Eye (tissue), 1 donor: ENCODE measurements at places on chromosomes 13 and 19.

GRCh38 chr13:40583738-40584137 lies 82.7 kb downstream of the FOXO1 start:
- DNase-seq: no peak

GRCh38 chr13:21218351-21219035 lies 42.0 kb downstream of the MRPL57 start:
- no peak for DNase-seq

DNA sequence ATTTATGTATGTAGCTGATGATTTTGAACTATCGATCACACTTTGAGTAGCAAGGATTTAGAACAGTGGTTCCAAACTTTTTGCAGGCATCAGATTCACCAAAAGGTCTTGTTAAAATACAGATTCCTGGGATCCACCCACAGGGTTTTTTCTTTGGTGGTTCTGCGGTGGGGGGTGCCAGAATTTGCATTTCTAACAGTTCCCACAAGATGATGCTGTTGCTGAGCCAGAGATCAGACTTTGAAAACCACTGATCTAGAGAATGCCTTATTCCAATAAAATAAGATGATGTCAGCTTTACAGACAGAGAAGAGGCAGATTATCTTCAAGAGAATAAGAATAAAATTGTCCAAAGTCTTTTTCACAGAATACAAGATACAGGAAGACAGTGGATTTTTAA lies 80.9 kb upstream of the SHISA2 start:
- DNase-seq: peak; percentile 21

GRCh38 chr19:38319421-38320258 lies at the start of gene KCNK6:
Gene KCNK6, plus strand, starts transcription at chr19:38319845. Its CDS starts 106 bp downstream, at chr19:38319951.
- peak; percentile 70 for DNase-seq

- DNase-seq: no peak
Observed at GRCh38 chr13:59691501-59692066, 472.1 kb downstream of the DIAPH3 start.

DNA sequence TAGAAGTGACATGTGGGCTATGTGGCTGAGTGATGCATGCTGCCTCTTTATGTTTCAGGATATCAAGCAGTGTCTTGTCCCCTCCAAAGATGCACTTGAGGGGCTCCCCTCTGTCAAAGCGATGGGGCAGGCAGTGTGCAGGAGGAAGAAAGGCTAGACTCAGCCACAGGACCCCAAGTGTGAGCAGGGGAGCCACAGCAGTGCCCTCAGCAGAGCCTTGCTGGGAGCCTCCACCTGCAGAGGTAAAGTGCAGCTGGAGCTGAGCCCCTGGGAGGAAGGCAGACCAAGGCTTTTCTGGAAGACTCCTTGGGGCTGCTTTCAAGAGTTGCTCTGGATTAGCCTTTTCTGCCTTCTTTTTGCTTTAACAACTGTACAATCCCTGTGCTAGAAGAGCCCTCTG lies 247.3 kb downstream of the DLEU7 start:
- DNase-seq: no peak

DNA sequence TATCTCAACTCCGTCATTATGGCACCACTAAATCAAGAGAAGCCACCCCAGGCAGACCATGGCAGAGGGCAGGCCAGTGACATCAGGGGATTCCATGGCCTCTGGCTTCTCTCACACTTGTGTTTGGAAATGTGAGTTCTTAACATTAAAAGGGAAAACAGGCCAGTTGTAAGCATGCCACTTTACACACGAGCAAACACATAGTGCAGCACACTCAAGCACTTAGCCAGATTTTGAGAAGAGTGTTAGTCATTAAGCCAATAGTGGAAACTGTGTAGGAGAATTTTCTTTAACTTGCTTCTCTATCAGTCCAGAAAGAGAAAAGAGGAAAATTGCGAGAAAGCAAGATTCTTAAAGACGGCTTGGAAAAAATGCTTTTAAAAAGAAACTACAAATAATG lies 401.5 kb downstream of the TDRD3 start:
- DNase-seq: no peak

- peak; percentile 50 for DNase-seq
Observed at GRCh38 chr13:71772361-71772760, 94.6 kb downstream of the DACH1 start.

- peak; percentile 90 for DNase-seq
Observed at GRCh38 chr13:23506807-23507291, 63.4 kb upstream of the TNFRSF19 start.

- DNase-seq: peak; percentile 64
Observed at GRCh38 chr19:13015361-13016223, 20.3 kb downstream of the NFIX start.

- no peak for DNase-seq
Observed at GRCh38 chr13:33751151-33751550, 66.8 kb upstream of the RFC3 start.

DNA sequence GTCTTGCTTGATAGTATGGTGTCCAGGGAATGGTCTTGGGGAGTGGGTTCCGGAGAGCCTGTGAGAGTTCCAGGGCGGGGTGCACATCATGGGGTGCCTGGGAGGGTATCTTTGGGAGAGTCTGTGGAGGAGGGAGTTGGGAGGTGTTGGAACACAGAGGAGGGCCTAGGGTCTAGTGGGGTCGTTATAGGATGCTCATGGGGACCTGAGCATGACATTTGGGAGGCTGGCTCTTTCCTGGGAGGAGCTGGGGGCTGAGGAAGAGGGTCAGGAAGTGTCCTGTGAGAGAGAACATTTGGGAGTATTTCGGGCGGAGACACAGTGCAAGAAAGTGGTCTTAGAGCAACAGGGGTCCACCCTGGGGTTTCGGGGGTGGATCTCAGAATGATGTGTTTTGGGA lies 2.7 kb downstream of the ACTL9 start:
- no peak for DNase-seq

DNA sequence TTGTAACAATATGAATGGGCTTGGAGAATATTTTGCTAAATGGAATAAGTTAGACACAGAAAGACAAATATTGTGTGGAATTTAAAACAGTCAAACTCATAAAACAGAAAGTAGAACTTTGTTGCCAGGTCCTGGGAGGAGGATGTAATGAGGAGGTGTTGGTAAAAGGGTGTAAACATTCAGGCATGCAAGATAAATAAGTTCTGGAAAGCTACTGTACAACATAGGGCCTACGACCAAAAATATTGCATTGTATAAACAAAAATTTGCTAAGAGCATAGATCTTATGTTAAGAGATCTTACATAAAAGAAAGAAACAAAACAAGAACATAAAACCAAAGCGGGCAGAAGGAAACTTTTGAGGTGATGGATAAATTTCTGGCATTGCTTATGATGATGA lies 1907.8 kb upstream of the PCDH20 start:
- DNase-seq: no peak

DNA sequence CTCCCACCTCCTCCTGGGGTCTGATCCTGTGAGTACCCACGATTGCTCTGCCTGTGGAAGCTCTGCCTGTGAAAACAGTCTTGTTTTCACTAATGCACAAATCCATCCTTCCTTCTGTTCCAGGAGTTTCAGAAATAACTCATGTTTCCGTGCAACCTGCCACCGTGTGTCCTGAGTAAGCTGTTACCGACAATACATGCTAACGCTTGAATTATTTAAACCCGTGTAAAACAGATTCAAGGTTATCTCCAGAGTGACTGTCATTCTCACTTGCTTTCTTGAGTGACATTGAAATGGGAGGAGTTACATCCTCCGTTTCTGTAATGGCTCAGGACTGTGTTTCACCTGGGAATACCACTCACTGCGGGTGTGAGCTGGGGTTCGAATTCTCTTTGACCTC lies 24.9 kb downstream of the GPR12 start:
- DNase-seq: no peak

DNA sequence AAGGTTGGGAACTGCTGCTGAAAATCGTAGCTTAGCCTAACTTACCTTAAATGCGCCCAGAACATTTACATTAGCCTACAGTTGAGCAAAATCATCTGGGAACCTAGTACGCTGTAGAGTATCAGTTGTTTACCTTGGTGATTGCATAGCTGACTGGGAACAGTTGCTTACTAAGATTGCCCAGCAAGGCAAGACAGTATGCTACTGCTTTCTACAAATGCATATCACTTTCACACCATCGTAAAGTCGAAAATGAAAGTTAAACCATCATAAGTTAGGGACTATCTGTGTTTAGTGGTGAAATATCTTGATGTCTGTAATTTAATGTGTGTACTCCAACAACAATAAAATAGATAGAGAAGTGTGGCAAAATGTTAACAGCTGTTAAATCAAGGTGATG lies 1670.6 kb upstream of the PCDH20 start:
- no peak for DNase-seq

- DNase-seq: no peak
Observed at GRCh38 chr19:43936188-43936587, 1.1 kb upstream of the ZNF45 start.

DNA sequence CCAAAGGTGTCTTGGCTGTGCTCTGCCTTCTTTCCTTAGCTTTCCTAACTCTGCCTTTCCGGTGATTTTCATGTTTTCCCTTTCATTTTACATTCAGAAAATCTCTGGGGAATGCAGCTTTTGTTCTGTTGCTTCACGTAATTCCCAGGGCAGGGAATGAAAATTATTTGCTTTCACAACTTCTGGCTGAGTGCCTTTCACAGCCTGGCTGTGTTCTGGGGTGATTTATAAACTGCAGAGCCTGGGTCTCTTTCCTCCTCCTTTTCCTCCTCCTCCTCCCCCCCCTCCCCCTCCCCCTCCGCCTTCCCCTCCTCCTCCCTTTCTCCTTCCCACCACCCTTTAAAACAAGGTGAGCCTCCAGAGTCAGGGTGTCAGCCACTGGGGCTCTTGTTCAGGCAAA lies 84.3 kb downstream of the RNASEH2B start:
- peak; percentile 52 for DNase-seq

DNA sequence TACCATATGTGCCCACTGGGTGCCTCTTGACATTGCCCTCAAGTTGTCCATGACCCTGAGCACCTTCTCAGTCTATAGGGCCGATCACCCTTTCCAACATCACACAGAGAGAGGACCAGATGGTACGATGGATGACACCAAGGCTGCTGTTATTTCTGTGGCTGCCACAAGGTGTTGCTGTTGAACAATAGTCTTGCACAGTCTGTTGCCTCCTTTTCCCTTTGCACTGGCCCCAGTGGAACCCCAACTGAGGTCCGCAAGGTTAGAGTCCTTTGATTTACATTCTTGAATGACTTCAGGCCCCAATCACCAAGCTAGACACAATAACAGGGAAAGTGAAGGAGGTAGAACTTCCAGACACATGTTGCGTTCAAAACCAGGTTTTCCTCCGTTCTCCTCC lies 52.0 kb downstream of the TINCR start:
- DNase-seq: no peak

DNA sequence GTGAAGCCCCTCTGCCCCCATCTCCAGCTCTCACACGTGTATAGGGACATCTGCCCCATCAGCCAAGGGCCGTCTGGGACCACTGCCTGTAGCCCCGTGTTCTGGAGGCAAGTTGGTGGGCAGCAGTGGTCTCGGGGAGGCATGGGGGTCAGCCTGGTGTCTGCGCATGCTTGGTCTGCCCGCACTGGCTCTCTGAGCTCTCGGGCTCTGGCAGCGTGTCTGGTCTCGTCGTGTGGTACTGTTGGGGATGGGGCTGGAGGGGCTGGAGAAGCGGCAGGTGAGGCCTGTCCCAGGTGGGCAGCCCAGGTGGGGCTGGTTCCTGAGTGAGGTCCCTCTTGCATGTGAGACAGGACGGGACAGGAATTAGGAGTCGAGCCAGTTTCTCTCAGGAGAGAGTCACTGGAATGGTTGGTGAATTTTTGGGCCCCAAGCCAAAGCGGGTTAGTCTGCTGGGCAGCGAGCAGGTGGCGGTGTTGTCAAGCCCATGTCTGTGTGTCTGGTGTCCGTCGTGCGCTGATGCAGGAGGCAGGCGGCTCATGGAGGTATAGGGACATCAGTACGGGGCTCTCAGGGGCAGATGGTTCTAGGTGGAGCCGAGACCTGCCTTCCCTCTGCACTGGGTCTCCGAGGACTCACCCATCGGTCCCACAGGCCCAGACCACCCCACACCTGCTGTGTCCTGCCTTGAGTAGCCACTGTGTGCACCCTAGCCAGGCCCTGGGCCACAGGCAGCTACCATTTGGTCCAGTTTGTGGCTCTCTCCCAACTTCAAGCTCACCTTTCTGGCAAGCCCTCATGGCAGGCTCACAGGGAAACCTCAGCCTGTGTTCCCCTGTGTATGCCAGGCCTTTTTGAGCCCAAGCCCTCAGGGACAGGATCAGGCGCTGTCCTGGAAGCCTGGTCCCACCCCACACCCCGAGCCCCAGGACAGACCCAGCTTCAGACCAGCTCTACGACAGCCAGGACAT lies 18.2 kb downstream of the COMP start:
- DNase-seq: no peak

DNA sequence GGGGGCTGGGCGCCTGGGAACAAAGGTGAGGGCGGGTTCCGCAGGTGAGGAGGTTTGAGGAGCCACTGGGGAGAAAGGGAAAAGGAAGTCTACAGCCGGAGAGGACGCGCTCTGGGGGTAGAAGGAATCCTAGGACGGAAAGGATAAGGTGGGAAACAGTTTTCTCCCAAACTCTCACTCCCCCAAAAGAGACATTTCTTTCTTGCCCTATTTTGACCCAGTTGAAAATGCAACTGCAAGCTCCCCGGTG lies 651 bp upstream of the POLR1D start:
- no peak for DNase-seq

DNA sequence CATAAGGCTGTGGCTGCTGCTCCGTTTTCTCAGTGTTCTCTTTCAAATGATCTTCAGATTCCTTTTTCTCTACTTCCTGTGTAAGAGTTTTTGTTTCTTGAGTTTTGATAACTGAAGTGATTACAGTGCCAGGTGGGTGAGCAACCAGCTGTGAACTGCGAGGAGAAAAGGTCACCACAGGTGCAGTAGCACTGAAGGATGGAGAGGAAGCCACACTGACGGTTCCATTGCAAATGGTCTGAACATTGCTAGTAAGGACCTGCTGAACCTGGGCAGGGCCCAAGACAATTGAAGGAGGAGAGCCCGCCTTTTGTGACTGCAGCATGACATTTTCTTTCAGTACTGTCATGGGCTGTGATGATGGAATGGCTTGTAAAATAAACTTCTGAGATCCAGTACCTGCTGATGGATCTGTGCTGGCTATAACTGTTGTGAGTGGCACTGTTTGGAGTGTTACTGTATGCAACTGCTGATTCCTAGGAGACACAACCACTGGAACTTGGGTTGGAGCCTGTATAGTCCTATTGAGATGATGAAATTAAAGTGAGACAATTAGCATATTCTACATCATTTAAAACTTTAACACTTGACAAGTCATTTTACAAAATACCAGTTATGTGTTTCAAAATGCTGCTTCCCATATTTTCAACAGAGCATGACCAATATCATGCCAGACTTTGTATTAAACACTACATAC lies 85.5 kb downstream of the ELF1 start:
- DNase-seq: no peak

- no peak for DNase-seq
Observed at GRCh38 chr13:40241125-40241798, 425.2 kb downstream of the FOXO1 start.

- no peak for DNase-seq
Observed at GRCh38 chr13:73825143-73825542, 309.1 kb downstream of the KLF12 start.

- DNase-seq: peak; percentile 55
Observed at GRCh38 chr19:17873786-17874757, 2.3 kb downstream of the SLC5A5 start.

GRCh38 chr13:91816263-91816807 lies 417.9 kb downstream of the GPC5 start:
- DNase-seq: no peak
